Endodermal cell (in vitro differentiated cells): ENCODE measurements at places on chromosomes 12 and 14. TPM values are rescaled to one million over a fixed set of nuclear protein-coding genes. Genes with fewer than 3 reads are reported as not detected.

The RAB15 gene
- total RNA-seq: 24.6 to 48.7 TPM (median 45.3 TPM) in 3 replicates

The SLCO1B1 gene
- 0.95 and 1.5 TPM in 2 replicates for total RNA-seq

The ESRRB gene
- 0.52 to 1.2 TPM (median 1.0 TPM) in 3 replicates for total RNA-seq

- H3K4me3 ChIP-seq: no peak overlapping the region
- H3K36me3 ChIP-seq: no peaks in the 10 kb centered on the region
- H3K4me1 ChIP-seq: peaks cover 4% of the 10 kb centered on the region
- no peaks in the 10 kb centered on the region for H3K27me3 ChIP-seq
Observed at GRCh38 chr14:31070431-31070830, 44.3 kb upstream of the STRN3 start.

GRCh38 chr14:101377069-101377468 is 184.2 kb upstream of the DIO3 start:
- H3K27ac ChIP-seq: no peak overlapping the region
- H3K4me3 ChIP-seq: no peak overlapping the region
- no peaks in the 10 kb centered on the region for H3K36me3 ChIP-seq

DNA sequence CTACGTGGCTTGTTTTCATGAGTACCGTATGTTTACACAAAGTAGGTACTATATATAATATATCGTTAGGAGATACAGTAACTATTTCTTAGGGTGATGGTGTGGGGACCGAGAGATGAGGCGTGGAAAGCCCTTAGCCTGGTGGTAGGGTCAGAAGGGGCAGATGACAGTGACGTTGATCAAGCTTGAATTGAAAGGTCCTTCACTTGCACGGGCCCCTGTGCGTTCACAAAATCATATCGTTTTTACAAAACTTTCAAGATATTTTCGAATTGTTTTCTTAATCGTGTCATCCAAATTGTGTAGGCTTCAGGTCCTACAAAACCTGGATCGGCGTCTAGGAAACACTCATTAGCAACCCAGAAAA is 881 bp upstream of the SOS2 start:
- peak overlapping the region; percentile 82 for H3K4me3 ChIP-seq
- H3K4me1 ChIP-seq: no peaks in the 10 kb centered on the region
- no peaks in the 10 kb centered on the region for H3K36me3 ChIP-seq
- H3K27ac ChIP-seq: peak overlapping the region; percentile 94
- H3K27me3 ChIP-seq: no peaks in the 10 kb centered on the region

DNA sequence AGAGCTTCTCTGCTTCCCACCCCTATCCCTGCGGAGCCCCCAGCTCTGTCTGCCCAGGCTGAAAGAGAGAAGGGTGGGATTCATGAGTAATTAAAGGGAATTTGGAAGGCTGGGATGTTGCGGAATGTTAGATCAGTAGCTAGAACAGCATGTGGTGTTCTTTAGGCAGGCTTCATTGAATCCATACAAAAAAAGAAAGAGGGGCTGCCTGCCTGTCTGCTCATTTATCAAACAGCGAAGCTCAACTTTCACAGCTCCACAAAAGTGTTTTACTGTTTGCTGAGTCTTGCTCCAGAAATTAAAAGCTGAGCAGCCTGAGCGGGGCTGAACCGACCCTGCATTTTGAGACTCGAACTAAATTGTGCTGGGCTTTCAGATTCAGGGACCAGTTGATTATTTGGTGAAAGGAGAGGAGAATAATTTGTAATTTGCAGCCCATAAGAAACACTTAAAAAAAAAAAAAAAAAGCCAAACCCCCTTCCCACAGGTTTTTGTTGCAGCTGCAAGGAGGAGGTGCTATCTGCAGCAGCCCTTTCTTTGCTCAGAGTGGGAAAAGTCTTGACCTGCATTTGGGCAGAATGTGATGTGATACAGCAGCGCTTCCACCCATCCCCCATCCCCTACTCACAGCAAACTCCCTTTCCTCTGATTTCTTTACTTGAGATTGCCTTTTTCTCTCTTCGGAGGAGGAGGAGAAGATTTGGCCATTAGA is 89.7 kb downstream of the RFX4 start:
- no peaks in the 10 kb centered on the region for H3K36me3 ChIP-seq
- H3K27me3 ChIP-seq: no peaks in the 10 kb centered on the region
- peak; percentile 61 for DNase-seq
- H3K4me3 ChIP-seq: no peak overlapping the region
- H3K4me1 ChIP-seq: peaks cover 8% of the 10 kb centered on the region

DNA sequence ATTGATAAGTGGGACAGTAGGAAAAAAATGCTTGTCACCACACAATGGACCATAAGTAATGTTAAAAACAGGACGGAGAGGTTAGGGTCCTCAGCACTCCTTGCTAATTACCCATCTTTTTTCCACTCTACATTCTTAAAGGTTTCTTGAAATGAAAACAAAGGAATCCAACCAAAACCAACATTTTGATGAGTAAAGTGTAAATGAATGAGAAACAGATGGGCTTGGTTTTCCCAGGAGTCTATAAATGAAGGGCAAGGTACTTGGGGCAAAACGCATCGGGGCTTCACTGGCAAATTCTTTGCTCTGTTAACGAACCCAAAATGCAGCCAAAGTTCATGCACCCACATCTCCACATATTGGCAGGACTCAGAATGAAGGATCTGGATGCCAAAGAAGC is 129.2 kb upstream of the BMP4 start:
- H3K27me3 ChIP-seq: no peaks in the 10 kb centered on the region
- no peak overlapping the region for H3K27ac ChIP-seq
- H3K4me3 ChIP-seq: no peak overlapping the region
- H3K36me3 ChIP-seq: no peaks in the 10 kb centered on the region

- no peak for DNase-seq
- no peaks in the 10 kb centered on the region for H3K36me3 ChIP-seq
- no peak overlapping the region for H3K27ac ChIP-seq
Observed at GRCh38 chr12:54879579-54879978, 25.3 kb downstream of the MUCL1 start.

- H3K27me3 ChIP-seq: no peaks in the 10 kb centered on the region
- H3K36me3 ChIP-seq: peaks cover 4% of the 10 kb centered on the region
- no peaks in the 10 kb centered on the region for H3K4me1 ChIP-seq
- H3K4me3 ChIP-seq: no peak overlapping the region
- no peak for DNase-seq
Observed at GRCh38 chr12:110627500-110628195, 13.7 kb downstream of the TCTN1 start.

- H3K4me3 ChIP-seq: no peak overlapping the region
- H3K36me3 ChIP-seq: no peaks in the 10 kb centered on the region
- no peak for DNase-seq
- H3K27me3 ChIP-seq: peaks cover 6% of the 10 kb centered on the region
- H3K4me1 ChIP-seq: no peaks in the 10 kb centered on the region
Observed at GRCh38 chr14:100791348-100791735, 34.6 kb upstream of the MEG3 start.
